ENCODE measurements at places on chromosomes 16 and 17.

GRCh38 chr16:51155199-51155607, 4.1 kb upstream of the SALL1 start:
- DNase-seq, result no peak

GRCh38 chr17:73492821-73493814, 151.1 kb downstream of the SDK2 start:
- DNase-seq, result peak; percentile 24

- DNase-seq, result peak; percentile 89
Measured at GRCh38 chr16:70594569-70594968, 51.8 kb upstream of the IL34 start.

DNA sequence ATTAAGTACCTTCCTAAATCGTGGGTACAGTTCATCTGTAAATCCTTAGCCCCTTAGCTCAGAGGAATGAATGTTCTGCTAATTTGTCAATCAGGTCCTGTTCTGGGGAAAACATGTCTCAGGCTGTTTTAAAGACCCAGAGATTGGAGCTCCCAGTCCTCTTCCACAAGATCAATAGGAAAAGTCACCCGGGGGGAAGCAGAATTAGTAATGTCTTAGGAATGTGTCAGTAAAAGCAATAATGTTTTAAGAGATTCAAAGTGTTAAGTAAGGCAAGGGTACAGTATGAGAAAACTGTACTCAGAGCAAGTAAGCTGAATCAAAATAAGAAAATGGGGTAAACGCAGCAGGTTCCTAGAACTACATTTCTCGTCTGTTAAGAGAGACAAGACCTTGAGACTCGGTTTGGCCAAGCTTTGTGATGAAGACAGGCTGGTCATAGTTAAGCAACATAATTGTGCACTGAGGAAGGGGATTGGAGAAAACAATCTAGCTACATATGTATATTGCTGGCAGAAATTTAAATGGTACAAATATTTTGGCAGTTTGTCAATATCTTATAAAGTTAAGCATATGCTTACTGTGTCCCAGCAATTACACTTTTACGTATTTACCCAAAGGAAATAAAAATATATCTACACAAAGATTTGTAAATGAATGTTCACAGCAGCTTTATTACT, 192.9 kb upstream of the C17orf78 start:
- DNase-seq, result no peak

GRCh38 chr16:78990309-78990701, 610.2 kb downstream of the MAF start:
- DNase-seq, result no peak

DNA sequence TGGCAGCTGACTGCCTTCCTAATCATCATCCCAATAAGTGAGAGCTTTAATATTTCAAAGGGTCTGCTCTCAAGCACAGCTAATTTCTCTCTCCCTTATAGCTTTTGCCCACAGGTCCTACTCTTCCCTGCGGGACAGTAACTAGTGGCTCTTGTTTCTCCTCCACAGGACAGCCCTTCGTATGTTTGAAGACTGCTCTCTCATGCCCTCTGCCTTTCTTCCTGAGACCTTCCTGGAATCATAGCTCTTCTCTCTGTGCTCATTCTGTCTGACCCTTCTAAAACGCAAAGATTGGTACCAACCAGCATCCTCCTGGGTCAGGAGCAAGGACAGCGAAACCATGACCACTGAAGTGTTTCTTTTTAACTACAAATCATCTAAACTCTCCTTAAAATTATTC, 168.9 kb downstream of the GRIN2A start:
- no peak for DNase-seq

- peak; percentile 83 for DNase-seq
Measured at GRCh38 chr16:64983963-64984362, 137.9 kb downstream of the CDH11 start.

GRCh38 chr16:9447195-9447551, 355.7 kb downstream of the HAPSTR1 start:
- no peak for DNase-seq

GRCh38 chr17:67315865-67316264, 50.5 kb downstream of the PSMD12 start:
- DNase-seq, result no peak

- DNase-seq, result no peak
Measured at GRCh38 chr16:81641395-81642106, 137.5 kb upstream of the PLCG2 start.
